D721Med (cell line): ENCODE measurements at places on chromosomes 11 and 22.

- DNase-seq: no peak
Measured at GRCh38 chr22:33896154-33896553, 24.1 kb downstream of the LARGE1 start.

- DNase-seq: no peak
Measured at GRCh38 chr11:12017865-12018453, 9.5 kb upstream of the DKK3 start.

DNA sequence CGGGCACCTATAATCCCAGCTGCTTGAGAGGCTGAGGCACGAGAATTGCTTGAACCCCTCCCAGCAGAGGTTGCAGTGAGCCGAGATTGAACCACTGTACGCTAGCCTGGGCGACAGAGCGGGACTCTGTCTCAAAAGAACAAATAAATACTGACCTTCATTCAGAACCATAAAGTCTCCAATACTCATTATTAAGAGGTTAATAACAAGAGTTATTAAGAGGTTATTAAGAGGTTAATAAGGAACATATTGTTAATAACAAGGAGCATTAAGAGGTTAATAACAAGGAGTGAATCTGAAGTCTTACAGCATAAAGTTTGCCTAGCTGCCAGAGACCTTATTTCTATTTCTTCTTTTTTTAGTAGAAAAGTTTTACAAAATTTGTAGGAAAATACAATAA is 7.6 kb downstream of the CELF1 start:
- DNase-seq: no peak

DNA sequence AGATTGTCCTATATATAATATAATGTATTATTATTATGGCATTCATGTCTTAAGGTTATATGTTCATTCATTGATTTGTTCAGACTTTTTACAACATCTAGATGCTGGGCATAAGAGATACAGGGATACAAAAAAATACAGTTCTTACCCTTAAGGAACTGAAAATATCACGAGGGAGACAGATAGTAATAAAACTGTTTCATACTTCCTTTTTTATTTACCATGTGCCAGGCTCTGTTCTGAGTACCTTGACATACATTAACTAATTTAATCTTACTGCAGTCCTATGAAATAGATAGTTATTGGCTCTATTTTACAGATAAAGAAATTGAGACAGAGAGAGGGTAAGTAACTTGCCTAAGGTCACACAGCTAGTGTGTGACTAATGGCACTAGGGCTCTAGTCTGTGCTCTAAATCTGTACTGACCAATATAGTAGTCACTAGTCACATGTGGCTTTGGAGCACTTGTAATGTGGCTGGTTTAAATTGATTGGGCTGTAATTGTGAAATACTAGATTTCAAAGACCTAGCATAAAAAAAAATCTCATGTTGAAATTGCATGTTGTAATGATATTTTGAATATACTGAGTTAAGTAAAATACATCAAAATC is 21.3 kb downstream of the TRIM44 start:
- DNase-seq: no peak

- DNase-seq: no peak
Measured at GRCh38 chr11:14969901-14970323, 2.2 kb downstream of the CALCA start.

DNA sequence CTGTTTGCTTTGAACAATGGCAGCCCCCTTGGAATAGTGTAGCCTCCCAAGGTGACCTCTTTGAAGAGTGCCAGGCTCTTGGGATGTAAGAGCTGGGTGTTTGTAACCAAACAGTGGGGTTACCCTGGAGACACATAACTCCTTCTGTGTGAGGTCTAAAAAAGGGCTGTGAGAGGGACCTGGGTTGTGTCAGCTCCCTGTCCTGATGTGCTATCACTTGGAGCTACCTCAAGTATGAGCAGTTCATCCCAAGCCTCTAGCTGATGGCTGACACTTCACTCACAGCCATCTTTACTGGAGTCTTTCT is 40.2 kb downstream of the TSPAN18 start:
- no peak for DNase-seq

DNA sequence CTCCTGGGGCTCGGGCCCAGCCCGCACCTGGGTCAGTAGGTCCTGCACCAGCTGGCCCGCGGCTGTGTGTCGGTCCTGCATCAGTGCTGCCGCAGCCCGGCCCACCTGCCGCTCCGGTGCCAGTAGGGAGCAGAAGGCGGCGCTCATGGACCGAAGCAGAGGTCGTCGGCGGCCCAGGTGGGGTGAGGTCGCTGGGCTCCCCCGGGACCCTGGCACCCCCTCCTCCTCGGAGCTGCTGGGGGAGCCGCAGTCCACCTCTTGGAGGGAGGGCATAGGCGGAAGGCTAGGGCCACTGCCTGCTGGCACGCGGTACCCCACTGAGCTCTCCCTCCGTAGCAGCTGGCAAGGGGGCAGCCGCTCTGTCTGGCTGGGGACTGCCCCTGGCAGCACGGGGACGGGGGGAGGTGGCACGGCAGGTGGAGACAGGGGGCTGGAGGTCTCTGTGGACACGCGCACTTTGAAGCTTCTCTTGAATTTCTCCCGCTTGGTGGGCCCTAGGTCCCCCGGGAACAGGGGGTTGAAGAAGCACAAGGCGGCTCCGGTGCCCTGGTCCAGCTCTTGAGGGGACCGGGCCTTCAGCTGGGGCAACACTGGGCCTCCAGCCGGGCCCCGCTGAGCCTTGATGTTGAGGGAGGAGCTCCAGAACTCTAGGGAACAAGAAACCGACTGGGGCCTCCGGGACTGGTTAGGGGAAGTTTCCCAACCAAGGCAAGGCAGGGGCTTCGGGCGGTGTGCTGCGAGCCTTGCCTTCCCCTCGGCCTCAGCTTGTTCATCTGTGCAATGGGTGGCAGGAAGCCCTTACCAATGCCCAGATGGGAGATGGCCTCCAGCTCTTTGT is 1.4 kb downstream of the RIN1 start:
- no peak for DNase-seq

GRCh38 chr11:12556788-12557384 is 117.3 kb upstream of the TEAD1 start:
- no peak for DNase-seq

DNA sequence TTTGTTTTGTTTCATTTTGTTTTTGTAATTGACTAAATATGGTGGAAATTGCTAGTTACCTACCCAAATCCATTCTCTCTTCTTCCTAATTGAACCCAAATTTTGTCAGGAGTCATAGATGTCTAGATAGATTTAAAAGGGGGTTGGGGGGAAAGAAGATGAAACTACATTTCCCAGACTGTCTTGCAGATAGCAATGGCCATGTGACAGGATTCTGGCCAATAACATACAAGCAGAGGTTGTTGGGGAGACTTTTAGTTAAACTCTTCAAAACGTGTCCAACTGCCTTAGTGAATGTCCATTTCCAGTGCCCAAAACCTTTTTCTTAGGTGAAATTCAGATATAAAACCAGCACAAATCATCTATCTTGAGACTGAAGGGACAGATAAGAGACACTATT is 583.9 kb upstream of the API5 start:
- DNase-seq: no peak

GRCh38 chr11:124880290-124880611 is 15.0 kb downstream of the ROBO3 start:
- no peak for DNase-seq

GRCh38 chr22:26884921-26885320 is 227.5 kb downstream of the MIAT start:
- DNase-seq: no peak

GRCh38 chr11:36598051-36598450 is at the start of gene RAG2:
Gene RAG2, minus strand, starts transcription at chr11:36598236. Its CDS starts 4,068 bp downstream, at chr11:36594168.
- no peak for DNase-seq

- no peak for DNase-seq
Measured at GRCh38 chr11:107962181-107962580, 33.9 kb downstream of the RAB39A start.

- no peak for DNase-seq
Measured at GRCh38 chr11:118206391-118207031, 18.3 kb downstream of the JAML start.

DNA sequence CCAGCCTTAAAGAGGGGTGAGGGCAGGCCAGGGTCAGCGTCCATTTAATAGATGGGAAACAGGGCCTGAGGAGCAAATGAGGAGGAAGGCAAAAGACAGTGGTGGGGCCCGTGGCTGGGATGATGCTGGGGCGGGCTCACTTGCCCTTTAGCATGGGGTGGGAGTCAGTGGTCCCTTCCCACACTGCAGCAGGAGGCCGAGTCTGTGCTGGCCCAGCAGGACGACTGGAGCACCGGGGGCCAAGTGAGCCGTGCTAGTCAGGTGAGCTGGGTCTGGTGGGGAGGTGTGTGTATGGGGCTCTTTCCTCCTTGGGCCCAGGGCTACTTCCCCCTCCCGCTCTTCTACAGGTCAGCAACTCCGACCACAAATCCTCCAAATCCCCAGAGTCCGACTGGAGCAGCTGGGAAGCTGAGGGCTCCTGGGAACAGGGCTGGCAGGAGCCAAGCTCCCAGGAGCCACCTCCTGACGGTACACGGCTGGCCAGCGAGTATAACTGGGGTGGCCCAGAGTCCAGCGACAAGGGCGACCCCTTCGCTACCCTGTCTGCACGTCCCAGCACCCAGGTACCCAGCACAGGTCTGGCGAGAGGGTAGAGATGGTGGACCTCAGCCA is 12.8 kb downstream of the SCYL1 start:
- peak; percentile 88 for DNase-seq

DNA sequence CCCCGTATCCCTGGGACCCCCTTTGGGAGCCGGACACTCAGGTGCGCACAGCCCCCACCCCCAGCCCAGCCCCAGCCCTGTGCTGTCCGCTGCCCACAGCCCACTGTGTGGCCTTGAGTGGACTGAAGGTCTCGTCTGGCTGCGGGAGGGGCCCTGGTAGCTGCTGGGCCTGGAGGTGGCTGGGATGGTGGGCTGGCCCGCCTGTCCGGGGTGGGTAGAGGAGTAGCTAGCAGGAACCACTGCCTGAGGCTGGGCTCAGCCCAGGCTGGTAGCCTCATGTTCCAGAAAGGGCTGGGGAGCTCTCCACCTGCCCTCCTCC is 4.6 kb upstream of the MUC6 start:
- no peak for DNase-seq

- DNase-seq: no peak
Measured at GRCh38 chr11:30852091-30852490, 265.9 kb upstream of the MPPED2 start.

GRCh38 chr11:74822170-74822569 is 73.5 kb downstream of the RNF169 start:
- no peak for DNase-seq

DNA sequence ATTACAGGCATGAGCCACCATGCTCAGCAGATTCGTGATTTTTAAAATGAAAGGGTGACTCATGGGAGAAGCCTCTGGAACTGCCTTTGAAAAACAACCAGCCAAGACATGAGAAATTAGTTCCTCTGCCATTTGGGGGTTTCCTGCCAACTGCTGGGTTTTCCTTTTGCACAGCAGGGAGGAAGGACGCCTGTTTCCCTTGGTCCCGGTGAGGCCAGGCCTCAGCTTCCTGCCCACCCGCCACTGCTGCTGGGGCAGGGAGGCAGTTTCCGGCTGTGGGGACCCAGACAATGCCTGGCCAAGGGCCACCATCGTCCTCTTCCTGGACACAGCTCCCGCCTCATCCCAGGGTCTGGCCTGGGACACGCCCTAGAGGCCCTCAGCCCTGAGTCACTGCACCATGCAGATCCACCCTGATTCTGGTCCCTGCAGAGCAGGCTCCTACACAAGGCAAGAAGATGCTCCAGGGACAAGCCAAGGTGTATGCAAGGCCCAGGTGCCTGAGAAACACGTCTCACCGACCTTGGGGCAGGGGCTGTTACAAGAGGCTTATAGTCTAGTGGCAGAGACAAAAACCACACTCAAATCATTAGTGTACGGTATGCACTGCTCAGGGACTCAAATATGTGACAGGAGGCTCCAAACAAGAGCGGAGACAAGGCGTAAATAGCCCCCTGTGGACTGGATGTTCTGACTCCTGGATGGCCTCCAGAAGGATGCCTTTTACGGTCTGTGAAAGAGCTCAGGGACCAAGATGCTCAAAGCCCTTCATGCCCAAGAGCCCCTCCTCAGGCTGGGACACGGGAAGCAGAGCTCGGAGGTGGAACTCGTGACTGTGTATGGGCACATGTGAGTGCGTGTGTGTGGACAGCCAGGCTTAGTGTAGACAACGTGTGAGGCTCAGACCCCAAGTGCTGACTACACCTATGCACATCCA is 10.0 kb downstream of the PPM1F start:
- no peak for DNase-seq

- no peak for DNase-seq
Measured at GRCh38 chr11:12675951-12676711, 1.9 kb downstream of the TEAD1 start.

GRCh38 chr11:19631712-19632498 is 80.7 kb upstream of the NAV2 start:
- DNase-seq: no peak

- DNase-seq: no peak
Measured at GRCh38 chr22:38828191-38828590, 15.6 kb downstream of the NPTXR start.

GRCh38 chr22:44057401-44057987 is 33.4 kb downstream of the PARVB start:
- DNase-seq: no peak

DNA sequence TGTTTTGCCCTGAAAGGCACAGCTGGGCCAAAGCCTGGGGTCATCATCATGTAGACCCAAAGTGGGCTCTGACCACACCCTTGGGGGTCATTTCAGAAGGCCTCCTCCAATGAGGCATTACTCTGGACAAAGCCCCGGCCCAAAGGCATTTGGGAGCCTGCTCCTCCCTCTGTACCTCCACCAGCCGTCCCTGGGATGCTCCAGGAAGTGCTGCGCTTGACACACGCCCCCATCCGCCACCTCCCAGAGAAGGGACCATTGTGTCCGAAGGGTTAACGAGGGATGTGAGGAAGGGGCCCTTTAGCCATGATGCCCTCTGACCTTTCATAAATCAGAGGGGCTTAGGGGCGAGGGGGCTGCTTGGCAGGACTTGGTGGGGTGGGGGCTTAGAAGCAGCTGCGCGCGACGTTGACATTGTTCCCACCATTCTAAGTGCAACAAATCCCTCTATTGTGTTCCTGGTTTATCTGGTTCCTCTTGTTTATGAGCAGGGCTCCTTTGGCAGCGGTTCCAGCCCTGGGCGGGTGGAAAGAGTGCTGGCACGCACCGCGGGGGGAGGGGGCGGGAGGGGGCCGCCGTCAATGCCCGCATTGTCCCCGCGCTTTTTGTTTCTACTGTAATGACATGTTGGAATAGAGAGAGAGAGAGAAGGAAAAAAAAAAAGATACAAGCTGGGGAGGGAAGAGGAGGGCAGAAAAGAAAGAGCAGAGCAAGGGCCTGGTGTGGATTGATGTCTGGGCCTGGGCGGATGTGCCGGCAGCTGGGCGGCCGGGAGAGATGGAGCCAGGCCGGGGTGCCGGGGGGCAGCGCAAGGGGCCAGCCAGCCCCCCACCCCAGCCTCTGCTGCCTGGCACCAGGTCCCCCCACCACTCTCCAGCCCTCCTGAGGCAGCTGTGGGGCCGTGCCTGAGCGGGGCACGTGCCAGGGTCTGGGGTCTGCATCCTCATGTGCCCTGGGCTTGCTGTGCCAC is 32.1 kb upstream of the SOX10 start:
- no peak for DNase-seq
